ENCODE measurements at places on chromosomes 5 and 9. TPM values are rescaled to one million over a fixed set of nuclear protein-coding genes. Genes with fewer than 3 reads are reported as not detected.

DNA sequence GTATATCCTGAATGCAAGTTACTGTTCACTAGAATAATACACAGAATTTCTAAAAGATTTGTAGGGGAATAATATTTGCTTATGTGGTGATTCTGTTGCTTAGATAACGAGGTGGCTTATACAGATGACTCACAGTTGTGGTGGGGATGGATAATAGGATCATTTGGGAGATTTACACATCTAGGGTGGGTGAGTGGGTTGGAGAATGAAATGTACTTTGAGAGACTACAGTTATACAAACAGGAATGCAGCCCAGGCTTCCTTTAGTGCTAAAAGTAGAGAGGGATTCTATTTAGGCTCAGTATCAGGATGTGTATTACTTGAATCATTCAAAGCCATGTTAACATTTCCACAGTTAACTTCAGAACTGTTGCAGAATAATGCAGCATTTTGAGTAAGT lies 1.8 kb downstream of the CTXN3 start:
- DNase-seq: peak; percentile 60

DNA sequence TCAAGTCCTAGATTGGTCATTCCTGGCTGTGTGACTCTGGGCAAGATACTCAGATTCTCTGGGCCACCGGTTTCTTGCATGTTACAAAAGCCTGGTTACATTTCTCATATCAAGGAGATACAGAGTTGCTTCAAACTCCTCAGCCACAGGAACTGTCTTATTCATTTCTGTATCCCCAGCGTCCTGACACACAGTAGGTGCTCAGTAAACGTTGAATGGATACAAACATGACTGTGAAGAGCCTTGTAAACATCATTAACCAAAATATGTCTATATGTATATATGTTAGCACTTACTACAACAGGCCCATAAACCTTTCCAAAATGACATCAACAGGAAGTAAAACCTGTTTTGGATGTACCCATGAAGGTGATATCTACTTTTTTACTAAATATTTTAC lies 1.6 kb downstream of the CLTB start:
- no peak for DNase-seq

DNA sequence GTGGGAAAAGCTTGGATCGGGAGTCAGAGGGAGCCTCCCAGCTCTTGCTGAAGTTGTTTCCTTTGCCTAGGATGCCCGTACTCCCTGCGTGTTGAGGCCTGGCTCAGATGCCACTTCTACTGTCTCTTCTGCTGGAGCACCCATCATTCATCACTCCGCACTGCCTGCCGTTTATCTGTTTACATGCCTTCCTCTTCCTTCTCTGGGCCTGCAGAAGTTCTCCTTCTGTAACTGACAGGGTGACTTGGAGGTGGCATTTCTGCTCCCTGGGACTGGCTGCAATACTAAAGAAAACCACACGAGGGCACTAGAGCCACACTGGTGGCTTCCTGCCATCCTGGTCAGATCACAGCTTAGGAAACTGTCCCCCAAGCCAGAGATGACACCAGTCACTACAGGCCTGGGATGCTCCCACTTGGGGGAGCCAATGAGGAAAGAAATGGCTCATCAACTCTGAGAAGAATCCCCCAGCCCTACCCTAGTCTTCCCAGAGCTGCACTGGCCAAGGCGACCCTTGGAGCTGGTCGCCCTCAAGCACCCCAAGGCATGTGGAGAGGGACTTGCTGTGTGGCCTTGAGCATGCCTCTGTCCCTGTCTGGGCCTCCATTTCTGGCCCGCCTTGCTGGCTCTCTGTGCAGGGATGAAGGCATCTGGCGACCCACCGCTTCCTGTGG lies 9.7 kb upstream of the SLC25A51 start:
- peak; percentile 86 for DNase-seq

DNA sequence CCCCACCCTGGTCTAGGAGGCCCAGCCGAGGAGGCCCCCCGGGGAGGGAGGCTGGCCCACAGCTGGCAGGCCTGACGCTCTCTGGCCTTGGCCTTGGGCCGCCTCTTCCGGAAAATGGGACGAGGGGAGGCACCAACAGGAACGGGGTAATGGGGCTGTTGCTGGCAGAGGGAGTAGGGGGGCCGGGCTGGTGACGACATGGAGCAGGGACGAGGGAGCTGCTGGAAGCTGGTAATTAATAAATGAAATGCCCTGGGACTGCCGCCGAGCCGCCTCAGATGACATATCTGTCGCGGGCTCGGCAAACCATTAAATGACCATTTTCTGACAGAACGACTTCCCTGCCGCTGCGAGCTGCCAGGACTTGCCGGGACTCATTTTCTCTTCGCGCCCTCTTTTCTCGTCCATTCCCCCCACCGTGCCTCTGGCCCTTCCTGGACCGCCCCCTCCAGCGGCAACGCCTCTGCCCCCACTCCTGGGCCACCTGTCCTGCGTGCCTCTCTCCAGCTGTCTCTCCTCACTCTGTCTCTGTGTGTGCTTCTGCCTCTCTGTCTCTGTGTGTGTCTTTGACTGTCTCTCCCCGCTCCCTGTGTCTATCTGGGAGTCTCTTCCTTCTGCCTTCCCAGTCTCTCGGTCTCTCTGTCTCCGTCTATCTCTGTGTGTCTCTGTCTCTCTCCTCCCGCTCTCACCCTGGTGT lies 215.7 kb downstream of the PAX5 start:
- DNase-seq: no peak

DNA sequence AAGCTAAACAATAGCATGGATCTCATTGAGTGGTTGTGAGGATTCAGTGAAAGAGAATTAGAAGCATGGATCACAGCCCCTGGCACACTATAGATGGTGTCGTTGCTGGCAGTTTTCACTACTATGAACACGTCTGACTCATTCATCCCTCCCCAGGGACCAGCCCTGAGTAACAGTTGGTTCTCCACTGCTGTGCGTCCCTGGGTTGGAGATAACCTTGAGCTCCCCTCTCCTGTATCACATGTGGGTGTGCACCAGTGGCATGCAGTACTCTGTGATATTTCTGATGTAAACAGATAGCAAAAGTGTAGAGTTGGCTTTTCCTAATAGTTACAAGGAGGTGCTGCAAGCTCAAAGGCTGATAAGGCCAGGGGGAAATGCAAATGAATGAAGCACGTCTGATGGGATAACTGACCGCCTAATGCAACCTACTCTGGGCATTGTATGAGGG lies 8.8 kb upstream of the LCP2 start:
- peak; percentile 51 for DNase-seq

GRCh38 chr5:4882186-4882585 lies 257.9 kb upstream of the ADAMTS16 start:
- DNase-seq: peak; percentile 37

DNA sequence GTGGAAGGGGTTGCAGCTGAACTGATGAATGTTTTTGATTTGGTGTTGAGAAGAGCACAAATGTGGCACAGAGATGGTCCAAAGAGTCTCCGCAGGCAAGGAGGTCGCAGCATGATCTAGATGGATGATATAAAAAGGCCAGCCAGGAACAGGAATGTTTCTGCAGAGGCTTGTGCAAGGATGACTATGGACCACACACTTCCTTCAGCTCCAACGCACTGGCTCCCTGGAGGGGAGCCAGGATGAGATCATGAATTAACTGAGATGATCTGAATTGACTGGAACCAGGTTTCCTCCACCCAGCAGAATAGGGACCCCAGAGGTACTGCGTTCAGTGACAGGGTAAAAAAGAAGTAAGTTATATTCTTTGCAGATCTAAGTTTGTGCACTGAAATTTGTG lies 89.0 kb downstream of the ARSB start:
- peak; percentile 62 for DNase-seq

DNA sequence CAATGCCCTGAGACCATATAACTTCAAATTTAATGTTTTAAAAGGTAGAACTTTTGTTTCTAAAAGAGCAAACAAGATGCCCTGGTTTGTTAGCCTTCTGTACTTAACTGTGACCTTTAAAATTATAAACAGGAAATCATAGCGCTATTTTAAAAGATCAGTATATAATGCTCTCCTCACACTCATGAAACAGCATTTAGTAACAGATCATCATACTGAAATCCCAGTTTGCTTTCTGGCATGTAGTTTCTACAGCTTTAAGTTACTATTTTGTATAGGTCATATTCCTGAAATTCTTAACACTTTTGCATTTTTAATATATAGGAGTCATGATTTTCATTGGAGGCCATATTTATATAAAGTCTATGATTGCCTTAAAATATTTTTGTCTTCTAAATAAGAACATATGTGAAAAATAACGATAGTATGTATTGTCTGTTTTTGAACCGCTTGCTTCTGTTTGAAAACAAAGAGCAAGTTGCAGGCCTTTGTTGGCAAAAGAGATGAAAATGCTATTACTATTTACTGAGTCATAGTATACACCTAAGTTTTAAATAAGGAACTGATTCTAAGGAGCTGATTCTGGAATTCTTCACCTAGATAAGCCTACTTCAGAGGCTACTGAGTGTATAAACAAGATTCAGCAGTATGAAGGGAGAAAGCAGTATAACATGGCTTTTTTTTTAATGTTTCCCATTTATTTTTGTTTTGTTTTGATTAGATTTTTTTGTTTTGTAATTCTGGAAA lies 20.5 kb downstream of the SRFBP1 start:
- no peak for DNase-seq

GRCh38 chr5:37754976-37755375 lies 84.9 kb downstream of the GDNF start:
- no peak for DNase-seq

DNA sequence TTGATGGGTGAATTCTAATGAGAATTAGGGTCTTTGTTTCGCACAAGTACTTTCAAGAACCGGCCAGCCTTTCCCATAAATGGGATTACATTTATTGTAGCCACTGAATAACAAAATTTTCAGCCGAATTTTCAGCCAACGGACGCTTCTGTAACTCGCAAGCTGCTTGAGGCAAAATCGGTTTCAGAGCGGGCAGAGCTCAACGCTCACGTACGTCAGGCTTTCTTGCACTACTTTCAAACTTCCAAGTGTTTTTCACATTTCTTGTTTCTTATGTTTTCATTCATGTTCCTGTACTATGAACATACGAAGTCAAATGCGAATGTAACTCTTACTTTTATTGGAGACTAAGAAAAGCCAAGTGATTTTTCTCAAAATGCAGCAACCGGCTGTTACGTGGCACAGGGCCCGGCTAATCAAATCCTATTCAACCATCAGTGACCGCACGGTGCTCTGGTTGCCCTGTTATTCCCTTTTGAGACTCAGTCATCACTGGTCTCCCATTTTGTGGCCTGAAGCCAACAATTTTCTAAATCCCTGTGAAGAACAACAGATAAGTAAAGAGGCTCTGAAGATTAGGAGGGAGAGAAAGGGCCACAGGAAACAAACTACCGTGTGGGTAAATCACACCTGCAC lies 68.5 kb downstream of the SLC28A3 start:
- DNase-seq: no peak

- no peak for DNase-seq
These were observed 24.1 kb downstream of the TENT4A start for GRCh38 chr5:6737043-6737941.

GRCh38 chr5:109849478-109850088 lies 159.9 kb downstream of the MAN2A1 start:
- no peak for DNase-seq

DNA sequence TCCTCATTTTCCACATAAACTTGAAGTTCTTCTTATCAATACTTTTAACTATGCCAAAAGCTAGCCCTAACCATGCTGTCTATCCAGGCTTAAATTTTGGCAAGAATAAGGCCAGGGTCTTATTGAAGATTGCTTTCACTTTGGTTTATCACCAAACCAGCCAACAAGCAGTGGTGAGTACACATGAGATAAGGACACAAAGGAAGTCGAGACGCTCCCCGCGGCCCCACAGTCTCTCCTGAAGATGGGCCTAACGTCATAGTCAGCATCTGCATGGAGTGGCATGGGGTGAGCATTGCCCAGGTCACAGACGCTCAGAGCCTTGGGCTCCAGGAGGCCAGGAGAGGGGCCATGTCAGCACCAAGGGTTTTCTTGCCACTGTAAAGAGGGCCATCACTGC lies 80.3 kb downstream of the ATPSCKMT start:
- no peak for DNase-seq

DNA sequence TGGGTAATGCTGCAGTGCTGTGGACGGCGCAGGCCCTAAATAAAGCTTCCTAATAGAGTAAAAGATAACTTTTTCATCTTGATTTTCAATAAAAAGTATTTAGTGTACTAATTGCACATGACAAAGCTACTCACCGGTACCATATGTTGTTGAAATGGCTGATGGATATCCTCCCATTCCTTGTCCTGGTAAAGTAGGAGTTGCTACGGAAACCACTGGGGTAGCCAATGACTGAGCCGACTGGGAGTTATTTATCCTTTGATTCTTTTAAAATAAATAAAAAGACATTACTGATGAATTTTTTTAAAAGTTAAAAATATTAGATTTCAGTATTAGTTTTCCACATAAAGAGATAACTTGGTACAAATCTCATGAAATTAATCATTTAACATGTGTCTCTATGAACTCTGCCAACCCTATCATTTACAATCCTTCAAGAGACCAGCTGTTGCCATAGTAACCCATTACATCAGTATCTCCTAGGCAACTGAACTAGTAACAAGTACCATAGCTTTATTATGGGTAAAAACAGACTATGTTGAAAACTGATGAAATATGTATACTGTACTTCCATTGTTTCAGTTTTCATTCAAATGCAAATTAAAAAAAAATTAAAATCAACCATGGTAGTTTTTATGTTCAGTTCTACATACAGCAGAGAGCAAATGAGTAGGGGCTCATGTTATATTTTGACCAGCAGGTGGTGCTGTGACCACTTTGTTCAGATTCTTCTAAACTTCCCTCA lies 153.7 kb downstream of the MEF2C start:
- DNase-seq: peak; percentile 78

GRCh38 chr5:160084144-160084543 lies 35.1 kb downstream of the PWWP2A start:
- no peak for DNase-seq

DNA sequence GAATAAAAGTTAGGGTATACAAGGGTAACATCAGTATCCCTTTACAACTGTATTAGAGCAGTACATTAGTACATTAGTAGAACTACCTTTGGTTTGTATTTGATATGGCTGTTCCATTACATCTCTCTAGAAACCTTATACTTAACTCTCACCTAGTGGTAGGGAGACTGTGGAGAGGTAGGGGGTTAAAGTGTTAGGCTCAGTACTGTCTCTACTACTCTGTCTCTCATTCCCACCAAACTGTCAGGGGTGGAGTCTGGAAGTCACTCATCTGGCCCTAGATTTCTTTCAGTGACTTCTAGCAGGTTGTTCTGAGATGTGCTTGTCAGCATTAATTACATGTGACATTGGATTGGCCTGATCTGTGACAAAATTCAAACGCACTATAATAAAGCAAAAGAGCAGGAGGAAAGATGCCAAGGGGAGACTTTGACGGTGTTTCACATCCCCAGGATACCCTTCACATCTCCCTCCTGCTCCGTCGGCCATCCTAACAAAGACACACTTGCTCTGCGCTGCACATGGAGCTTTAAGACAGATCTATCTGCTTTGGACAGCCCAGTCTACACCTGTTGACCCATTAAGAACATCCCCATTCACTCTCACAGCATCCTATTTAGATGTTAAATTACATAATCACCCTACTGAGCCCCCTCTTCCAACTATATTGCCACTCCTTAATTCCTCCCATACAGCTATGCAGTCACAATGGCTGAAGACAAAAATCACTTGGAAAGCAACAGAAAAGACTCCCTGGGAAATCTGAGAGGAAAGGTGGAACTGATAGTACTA lies 1043.0 kb upstream of the DMAC1 start:
- DNase-seq: no peak

GRCh38 chr9:37451628-37452027 lies 13.6 kb downstream of the ZBTB5 start:
- DNase-seq: no peak

GRCh38 chr5:36666986-36667385 lies 60.6 kb downstream of the SLC1A3 start:
- no peak for DNase-seq

The NEUROG1 gene
- total RNA-seq: not detected

The PCDHA4 gene
- 0.07 TPM for total RNA-seq

The TNC gene
- total RNA-seq: 45.8 TPM
